ENCODE measurements at places on chromosomes 12 and 14.
A peak's percentile ranks its signal among the peaks of the same experiment; 100 is the strongest.

DNA sequence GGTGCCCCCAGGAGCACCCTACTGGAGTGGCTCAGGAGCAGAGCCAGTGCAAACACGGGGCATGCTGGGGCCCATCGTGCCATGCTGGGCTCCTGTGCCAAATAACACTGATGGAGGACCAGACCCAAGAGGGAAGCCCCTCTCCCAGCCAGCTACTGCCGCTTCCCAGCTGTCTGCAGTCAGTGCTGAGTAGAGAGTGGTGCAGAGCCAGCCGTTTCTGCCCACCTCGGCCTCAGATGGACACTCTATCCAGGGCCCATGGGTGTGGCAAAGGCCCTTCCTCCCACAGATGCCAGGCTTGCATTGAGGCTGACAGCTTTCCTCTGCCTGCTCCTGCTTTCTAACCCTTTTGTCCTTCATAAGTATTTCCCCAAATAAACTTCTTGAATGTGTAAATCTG lies 13.2 kb downstream of the CLBA1 start:
- no peak for DNase-seq

- no peak for DNase-seq
Measured at GRCh38 chr14:22524784-22525161, 64.3 kb downstream of the DAD1 start.

DNA sequence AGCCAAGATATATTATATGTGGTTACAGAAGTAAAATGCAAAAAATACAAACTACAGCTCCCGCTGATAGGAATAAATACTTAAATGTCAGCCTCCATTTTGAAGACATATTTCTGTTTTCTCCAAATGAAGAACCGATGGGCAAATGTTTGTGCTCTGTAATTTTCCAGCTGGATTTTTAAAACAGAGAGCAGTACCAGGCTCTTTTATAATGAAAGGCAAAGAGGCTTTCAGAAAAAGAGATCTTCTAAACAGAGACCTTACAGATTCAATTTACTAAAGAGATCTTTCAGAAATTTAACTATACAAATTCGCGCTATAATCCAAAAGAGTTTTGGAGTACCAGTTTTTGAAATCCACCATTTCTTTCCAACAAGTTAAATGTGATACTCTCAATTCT lies 19.9 kb downstream of the MAP4K5 start:
- no peak for DNase-seq

- DNase-seq, result no peak
Measured at GRCh38 chr14:101175731-101176534, 272.4 kb upstream of the RTL1 start.

DNA sequence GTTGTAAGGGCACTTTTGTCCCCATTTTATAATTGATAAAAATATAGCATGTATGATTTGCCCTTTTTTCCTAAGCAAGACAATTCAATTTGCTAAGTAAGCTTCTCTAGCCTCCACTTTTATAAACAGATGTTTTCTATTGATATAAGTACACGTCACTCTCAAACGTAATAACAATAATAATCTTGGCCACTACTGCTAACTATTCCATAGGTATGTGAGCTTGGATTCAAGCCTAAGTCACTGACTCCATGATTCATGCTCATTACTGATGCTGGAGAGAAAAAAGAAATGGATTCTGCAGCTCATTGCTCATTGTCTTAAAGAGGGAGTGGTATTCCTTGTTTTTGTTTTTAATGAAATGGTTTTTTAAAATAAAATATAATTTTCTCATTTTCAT lies 661.0 kb downstream of the GALC start:
- peak; percentile 42 for DNase-seq

- DNase-seq, result no peak
Measured at GRCh38 chr12:53062977-53063707, 13.3 kb downstream of the TNS2 start.
